ENCODE measurements at places on chromosomes 12 and 14.

DNA sequence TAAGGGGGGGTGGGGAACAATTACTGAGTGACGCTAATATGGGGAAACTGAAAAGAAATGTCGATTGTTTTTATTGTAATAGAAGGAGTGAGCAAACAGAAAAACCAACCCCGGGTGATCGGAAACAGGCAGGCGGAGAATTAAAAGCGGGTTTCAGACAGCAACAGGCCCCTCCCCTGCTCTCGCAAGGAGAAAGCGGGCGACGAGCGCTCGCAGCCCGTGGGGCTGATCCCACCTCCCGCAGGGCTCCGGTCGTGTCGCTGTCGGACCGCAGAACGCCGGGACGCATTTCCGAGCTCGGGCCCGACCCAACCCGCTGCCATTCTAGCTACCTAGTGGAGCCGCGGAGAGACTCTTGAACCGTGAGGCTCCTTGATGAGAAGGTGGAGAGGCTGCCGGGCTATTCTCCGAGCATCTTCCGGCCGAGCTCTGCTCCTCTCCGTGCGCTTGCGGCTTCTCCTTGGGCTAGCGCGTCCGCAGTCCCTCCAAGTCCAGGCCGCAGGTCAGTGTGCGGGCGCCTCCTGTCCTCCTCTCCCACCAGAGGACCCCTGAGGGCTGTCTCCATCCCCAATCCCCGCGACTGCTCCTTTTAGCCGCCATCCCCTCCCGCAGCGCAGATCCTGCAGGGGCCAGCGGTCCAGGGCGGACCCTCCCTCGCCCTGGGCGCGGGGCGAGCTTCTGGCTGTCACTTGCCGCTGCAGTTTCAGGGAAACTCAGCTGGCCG lies 4.1 kb upstream of the PAX9 start:
- DNase-seq: no peak

DNA sequence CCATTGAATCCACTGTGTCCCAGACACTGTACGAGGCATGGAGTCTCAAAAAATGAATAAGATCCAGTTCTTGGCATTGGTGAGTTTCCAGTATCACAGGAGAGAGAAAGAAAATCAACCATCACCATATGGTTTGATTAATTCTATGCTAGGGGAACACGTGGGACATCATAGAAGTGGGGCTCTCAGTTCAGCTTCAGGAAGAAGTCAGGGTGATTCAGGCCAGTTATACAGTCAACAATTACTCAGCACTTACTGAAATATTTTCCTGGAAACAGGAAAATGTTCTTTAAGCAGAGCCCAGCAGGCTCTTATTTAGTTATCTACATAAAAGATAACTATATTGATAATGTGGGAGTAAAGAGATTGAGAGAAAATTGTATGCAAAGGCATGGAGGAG lies 407.2 kb downstream of the NOVA1 start:
- no peak for DNase-seq

DNA sequence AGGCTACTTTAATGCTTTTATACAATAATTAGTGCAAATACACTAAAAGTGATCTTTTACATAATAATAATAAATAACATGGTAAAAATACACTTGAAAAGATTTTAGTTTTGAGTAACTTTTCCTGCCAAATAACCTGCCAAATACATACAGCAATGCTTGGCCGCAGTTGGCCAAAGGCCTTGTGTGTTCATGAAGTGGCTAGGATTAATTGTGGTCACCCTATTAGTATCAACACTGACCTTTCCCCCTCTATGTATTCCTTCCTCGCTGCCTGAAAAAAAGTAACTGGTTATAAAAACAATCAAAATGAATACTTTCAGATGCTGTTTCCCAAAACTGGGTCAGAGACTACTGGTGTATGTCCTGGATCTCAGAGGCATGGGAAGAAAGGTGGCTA lies 34.3 kb downstream of the KICS2 start:
- no peak for DNase-seq

GRCh38 chr12:25056011-25056410 lies 107.1 kb upstream of the BCAT1 start:
- no peak for DNase-seq

DNA sequence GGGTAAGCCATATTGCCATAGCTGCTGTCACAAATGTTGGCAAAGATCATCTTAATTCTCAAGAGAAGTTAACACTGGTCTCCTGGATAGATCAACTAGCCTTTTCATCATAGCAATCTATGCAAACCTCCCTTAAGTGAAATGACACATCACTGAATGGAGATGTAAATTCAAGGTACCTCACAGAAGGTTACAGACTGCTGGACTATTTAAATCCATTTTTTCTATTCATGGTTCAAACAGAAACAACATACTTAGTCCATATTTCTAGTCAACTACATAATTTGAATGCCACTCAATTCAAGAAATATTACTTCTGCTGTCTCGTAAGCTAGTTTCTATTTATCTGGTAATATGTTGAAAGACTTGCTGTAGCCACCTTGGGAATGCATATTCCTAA lies 748.3 kb downstream of the C12orf50 start:
- no peak for DNase-seq

- no peak for DNase-seq
Observed at GRCh38 chr12:64457466-64457865, 5.5 kb downstream of the TBK1 start.

DNA sequence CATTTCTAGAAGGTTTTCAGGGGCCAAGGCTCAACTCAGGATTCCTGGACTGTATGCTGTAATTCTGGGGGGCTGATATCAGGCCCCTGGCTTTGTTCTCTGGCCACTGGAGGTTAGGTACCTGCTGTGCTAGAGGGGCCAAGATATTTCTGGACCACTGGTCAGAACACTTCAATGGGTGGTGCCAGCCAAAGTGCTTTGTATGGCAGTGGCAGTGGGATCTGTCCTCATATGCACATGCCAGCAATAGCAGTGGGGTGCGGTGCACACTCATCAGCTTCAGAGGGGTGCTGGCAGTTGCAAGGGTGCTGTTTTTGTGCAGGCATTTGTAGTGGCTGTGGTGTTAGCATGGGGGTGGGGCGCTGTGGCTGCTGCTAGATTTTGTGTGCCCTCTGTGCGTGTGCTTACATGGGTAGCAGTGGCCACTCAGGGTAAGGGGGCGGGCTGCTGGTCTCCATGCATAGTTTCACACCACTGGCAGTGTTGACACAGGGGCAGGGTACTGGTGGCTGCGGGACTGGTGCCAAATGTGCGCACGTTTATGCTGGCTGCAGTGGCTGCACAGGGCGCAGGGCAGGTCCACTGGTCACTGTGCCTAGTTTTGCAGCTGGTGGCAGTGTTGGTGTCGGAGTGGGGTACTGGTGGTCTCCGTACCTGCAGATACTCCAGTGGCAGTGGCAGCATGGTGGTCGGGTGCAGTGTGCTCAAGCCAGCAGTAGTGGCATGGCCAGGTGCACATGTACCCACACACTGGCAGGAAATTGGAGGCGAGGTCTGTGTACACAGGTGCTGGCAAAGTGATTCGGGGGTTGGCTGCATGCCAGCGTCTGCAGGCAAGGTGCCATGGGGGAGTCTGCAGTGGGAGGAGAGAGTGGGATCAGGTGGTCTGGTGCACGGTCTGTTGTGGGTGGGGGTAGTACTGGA lies 12.6 kb downstream of the NOPCHAP1 start:
- DNase-seq: no peak

GRCh38 chr12:77429426-77429825 lies 364.1 kb upstream of the E2F7 start:
- no peak for DNase-seq

- DNase-seq: no peak
Observed at GRCh38 chr12:109947521-109947920, 47.4 kb downstream of the TCHP start.

- DNase-seq: no peak
Observed at GRCh38 chr12:93841671-93842070, 164.5 kb downstream of the CRADD start.

DNA sequence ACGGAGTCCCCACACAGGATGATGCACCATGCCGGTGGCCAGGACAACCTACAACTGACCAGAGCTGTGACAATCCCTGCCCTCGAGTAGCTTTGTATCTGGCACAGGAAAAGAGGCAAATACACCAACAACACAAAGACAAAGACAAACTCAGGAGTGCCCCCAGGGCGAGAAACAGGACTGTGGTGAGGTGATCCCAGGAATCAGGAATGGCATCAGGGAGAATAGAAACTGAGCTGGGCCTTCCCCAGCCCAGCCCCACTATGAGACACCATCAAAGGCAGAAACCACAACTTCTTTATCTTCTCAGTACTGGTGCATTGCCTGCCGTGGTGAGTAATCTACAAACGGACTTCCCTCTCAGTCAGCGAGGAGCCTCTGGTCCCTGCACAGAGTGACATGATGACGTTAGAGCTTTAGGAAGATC lies 157.7 kb downstream of the TTC7B start:
- no peak for DNase-seq

DNA sequence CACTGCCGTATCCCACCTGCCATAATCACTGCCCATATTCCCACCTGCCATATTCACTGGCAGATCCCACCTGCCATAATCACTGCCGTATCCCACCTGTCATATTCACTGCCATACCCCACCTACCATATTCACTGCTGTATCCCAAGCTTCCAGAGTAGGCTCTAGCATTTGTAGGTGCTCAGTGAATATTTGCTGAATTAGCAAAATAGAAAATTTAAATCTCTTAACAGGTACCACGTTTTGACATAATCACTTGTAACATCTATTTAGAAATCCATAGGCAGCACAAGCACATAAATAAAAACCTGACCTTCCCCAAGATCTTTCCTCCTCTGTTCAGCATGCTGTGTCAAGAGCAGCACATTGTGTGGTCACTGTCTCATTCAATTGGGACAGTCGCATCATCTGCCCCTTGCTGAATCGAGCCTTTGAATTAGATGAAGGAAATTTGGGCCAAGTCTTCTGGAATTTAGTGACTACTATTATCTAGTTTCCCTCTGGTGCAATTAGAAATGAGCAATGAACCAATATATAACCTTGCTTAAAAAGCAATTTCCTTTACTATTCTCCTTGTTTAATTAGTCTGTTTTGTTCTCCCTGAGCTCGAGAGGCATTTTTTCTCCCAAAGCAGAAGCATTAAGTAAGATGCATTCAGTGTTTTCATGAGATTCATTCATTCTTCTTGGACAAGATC lies 144.9 kb upstream of the FGD4 start:
- no peak for DNase-seq

- DNase-seq: no peak
Observed at GRCh38 chr12:11269607-11270006, at the start of gene PRB3. TSS of gene PRB3 (minus strand) at chr12:11269707. CDS start at chr12:11269669, 38 bp downstream.

DNA sequence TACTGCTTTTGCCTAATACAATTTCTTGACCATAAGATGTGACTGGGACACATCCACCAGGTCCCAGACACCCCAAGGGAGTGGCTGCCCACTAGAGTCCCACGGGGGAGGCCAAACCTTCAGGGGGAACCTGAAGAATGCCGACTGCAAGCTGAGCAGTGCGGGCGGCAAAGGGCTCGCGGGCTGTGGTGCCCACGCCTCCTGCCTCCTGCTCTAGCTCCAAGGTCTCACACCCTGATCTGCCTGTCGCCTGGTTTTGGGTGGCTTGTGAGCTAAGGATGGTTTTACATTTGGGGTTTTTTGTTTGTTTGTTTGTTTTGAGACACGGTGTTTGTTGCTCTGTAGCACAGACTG lies 75.2 kb downstream of the MOK start:
- no peak for DNase-seq

DNA sequence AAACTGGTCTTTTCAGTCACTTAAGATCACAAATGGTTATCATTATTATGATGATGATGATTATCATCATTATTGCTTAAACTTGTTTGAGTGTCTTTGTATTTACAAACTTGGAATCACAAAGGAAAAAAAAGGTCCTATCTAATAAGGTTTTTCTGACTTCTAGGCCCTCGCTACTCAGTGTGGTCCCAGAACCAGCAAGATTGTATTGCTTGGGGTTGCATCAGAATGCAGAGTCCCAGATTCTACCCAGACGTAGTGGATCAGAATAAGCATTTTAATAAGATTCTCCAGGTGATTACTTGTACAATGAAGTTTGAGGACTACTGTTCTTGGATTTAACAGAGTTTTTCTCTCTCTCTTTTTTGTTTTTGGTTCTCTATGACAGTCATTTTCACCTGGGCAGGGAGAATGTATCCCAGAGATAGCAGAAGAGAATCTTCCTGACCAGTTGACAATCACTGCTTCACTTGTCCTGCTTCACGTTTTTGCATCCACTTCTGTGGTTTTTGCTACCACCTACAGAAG lies 29.3 kb upstream of the PPP1R12A start:
- no peak for DNase-seq

All from Panc1 (cell line).